NCI-H446 (cell line): ENCODE measurements at places on chromosomes 1 and 21.
A peak's percentile ranks its signal among the peaks of the same experiment; 100 is the strongest.

GRCh38 chr1:161678500-161678899 lies 15.6 kb downstream of the FCGR2B start:
- no peak for DNase-seq

DNA sequence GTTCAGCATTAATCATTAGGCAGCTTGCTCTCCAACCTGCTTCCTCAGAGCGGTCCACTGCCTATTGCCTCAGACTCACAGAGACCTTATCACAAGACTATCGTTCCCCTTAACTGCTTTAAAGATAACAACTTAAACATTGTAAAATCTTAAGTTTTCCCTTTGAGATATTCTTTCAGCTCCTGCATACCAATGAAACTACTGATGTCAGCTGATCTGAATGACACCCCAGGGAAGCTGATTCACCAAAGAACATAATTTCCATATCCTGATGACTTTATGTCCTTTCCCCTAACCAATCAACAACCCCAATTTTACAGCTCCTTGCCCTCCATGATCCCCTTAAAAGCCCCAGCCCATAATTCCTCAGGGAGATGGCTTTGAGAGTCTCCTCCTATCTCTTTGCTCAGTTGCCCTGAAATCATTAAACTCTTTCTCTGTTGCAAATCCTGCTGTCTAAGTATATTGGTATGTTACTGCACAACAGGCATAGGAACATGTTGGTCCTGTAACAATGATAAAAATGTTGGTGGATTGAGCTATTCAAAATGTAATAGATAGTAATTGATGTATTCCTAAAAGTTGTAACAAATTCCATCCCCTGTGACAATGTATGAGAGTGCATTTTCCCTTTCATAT lies 621.4 kb upstream of the RGS18 start:
- DNase-seq: no peak

DNA sequence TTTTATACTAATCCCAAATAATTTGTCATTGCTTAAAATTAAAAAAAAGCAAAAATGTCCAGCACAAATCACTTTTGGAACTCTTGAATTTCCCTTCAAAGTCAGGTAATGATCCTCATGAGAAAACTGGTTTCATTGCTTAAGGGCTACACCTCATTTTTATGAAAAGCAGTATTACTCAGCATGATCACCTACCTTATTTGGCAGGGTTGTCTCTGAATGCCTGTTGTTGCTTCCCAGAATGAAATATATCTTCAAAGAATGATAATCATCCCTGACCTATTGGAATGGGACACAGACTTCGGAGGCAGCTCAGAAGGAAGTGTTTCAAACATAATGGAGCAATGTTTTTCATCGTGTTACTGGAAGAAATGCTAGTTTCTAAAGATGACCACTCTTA lies 29.7 kb downstream of the C1orf21 start:
- no peak for DNase-seq

GRCh38 chr1:6724517-6725141 lies 23.0 kb upstream of the DNAJC11 start:
- DNase-seq: no peak

DNA sequence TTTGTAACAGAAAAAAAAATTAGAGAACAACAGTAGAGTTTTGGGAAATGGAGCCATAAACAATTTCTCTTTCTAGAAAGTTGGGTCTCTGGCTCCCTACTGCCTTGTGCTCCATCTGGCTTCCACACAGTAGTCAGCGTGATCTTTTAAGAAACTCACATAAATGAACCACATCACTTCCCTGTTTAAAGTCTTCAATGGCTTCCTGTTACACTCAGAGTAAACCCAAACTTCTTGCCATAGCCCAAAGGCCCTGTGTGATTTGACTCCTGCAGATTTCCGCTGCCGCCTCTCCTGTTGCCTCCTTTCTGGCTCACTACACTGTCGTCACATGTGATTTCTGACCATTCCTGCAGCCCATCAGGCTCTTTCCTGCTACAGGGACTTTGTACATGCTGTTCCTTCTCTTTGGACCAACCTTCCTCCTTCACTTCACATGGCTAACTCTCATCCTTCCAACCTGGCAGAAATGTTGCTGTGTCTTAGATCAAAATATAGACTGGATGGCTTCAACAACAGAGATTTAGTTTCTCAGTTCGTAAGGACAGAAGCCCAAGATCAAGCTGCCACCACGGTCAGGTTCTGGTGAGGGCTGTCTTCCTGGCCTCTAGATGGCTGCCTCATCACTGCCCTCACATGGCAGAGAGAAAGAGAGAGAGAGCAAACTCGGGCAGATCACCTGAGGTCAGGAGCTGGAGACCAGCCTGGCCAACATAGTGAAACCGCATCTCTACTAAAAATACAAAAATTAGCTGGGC lies 34.0 kb downstream of the OPRD1 start:
- DNase-seq: no peak

DNA sequence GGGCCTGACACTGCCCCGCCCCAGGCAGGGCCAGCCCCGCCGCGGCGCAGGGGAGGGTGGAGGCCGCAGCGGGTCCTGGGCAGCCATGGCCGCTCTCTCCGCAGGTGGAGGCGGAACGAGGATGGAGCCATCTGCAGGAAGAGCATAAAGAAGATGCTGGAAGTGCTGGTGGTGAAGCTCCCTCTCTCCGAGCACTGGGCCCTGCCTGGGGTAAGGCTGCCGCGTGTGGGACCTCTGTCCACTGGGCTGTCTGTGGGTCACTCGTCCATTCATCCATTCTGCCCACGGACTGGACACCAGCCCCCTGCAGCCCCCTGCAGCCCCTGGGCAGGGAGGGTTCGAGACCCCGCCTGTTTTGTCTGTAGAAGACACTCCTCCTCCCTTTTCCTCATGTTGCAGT lies 18.4 kb upstream of the LRRC3 start:
- no peak for DNase-seq

- DNase-seq: peak; percentile 17
Measured at GRCh38 chr21:26795866-26796329, 49.3 kb downstream of the ADAMTS1 start.

DNA sequence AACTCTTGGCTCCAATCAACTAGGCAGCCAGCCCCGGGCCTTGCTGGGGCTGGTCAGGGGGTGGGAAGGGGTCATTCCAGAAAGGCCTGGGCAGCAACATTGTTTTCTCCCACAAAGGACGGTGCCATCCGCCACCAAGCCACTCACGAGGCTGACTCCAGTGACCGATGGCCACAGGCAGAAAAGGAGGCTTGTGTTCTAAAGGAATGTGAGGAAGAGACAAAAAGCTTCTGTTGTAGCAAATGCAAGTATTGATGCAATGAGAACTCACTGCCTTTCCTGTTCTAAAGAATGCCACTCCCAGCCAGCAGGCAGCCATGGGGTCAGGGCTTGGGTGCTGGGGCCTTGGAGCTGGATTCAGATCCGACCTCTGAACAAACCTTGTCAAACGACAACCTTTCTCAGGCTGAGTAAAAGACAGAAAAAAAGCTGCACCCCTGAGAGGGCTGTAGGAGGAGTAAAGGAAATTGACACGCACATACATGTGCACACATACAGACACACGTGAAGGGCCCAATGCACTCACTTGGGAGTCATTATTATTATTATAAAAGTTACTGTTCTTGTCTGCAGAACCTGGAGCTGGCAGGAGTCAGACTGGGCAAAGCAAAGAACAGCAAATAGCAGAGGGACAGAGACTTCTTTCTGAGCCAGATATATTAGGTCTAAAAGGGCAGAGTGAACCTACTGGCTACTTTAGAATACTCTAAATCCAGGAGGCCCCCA lies 13.9 kb upstream of the PRMT2 start:
- no peak for DNase-seq

DNA sequence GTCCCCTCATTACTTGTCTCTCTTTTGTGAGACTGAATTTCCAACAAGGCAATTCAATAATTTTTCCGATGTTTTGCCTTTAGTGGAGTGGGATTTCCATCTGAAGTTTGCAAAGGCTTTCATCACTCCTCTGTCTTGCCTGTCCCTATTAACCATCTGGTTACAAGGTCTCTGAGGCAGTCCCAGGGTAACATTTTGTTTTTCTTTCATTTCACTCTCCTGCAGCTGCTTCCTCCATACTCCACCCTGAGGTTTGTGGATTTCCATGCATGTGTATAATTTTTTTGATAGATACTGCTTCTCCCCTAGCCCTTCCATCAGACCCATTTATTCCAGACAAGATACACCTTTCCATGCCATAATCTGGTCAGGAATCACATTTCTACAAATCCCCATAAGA lies 366.8 kb downstream of the PTBP2 start:
- no peak for DNase-seq

DNA sequence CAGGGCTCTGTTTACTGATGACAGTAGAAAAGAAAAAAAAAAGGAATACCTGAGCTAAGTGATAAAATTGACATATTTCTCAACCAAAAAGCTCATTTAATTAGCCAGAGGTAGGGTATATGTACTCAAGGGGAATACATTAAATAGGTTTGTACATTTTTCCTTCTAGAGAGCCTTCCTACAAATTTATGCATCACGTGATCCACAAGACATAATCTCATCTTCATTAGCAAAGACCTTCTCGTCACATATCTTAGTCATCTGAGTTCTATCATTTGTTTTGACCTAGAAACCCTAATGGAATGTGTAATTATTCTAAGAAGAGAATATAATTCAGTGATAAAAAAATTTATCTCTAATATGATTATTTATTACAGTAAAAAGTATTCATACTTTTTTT lies 30.7 kb upstream of the CFHR4 start:
- DNase-seq: no peak

DNA sequence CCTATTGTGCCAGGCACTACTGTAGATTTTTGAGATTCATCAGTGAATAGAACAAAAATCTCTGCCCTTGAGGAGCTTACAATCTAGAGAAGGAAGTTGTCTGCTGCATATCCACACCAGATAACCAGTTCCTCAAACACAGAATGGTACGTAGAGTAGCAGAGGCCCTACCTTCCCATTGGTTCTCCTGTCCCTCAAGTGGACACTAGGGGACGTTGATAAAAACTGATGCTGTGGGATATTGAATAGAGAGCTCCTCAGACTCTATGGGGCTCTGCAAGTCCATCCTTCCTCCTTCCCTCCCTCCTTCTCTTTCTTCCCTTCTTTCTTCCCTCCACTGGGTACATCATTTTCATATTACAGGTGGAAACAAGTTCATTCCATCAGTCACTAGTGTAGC lies 371.3 kb downstream of the PBX1 start:
- no peak for DNase-seq

- DNase-seq: no peak
Measured at GRCh38 chr21:33997436-33997835, 75.9 kb upstream of the MRPS6 start.

DNA sequence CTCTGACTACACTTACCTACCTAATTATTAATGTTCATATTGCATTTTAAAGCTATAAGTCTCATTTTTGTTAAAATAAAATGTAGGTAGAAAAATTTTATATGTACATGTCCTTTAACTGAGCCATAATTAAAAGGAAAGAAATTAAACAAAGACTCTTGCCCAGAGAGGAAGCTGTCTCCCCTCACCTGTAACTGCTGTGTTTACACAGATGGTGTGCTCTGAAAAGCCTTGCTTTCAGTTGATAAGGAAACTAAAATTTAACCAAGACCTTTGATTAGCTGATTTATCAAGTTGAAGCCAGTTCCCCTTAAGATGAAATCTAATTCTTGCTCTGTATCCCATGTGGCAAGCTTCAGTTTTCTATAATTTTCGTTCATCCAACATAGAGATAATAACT lies 213.5 kb downstream of the LYPLAL1 start:
- no peak for DNase-seq

DNA sequence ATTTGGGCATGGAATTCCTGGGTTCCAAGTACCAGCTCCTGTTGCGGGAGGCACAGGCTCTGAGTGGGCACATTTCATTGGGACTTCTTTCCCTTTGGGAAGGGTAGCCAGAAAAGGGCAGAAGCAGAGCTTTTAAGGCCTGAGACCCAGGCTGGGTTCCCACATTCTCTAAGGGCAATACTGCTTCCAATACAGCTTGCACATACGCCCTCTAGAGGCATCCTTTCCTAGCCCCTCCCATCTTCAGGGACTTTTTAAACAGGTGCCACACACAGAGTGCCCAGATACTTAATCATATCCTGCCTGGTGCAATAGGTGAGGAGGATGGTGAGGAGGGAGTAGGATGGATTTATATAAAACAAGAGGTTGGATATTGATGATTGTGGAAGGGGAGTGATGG lies 5.7 kb downstream of the GPR88 start:
- DNase-seq: peak; percentile 20

GRCh38 chr21:46219591-46220239 lies 8.9 kb downstream of the LSS start:
- peak; percentile 32 for DNase-seq

- DNase-seq: no peak
Measured at GRCh38 chr21:45593162-45594022, 50.1 kb upstream of the PCBP3 start.

DNA sequence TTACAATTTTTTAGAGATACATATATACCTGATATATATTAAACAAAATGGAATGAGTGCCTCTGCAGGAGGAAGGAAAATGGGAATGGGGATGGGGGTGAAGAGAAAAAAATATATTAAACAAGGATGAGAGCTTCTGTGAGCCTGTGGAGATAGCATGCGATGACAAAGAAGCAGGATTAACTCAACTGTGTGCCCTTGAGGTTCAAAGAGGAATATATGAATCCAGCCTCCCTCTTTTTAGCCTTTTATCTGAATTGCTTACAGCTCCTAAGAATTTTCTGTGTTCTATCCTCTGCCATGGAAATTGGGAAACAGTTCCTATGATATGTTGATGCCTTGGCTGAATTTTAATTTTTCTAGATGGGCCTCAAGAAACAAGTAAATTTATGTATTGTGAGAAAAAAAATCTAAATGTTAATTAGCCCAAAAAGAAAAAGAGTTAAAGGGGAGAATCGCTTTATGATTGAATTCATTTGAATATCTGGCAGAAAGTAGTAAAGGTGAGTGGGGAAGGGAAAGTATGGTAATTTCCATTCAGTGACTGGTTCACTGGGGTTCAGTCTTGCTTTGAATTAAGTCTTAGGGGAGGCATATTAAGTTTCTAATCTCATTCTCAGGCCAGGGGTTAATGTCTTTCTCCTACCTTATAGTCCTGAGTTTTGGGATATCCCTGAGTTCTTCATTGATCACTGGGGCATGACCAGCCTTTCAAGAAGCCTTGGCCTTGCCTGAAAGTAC lies 106.3 kb upstream of the HMCN1 start:
- DNase-seq: no peak

DNA sequence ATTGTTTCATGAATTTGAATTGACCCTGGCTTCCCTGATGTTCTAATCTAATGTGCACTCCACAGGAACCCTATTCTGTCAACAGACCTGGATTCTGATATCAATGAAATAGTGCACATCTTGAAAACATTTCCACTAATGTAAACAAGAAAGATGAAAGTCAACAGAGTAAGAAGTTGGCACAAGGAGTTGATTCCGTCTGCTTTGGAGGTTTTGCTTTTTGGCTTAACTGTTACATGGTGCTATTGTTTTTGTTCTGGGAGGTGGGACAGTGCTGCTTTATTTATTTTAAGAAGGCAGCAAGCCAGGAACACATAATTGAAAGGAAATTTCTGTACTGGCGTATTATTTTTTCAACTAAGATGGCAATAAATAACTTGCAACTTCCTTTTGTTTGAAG lies 73.3 kb downstream of the LEPR start:
- no peak for DNase-seq

- no peak for DNase-seq
Measured at GRCh38 chr1:201626629-201627275, 87.8 kb downstream of the NAV1 start.

GRCh38 chr1:46525253-46525983 lies 26.0 kb downstream of the KNCN start:
- no peak for DNase-seq
